H54 (cell line): ENCODE measurements at places on chromosomes 7 and 10.

DNA sequence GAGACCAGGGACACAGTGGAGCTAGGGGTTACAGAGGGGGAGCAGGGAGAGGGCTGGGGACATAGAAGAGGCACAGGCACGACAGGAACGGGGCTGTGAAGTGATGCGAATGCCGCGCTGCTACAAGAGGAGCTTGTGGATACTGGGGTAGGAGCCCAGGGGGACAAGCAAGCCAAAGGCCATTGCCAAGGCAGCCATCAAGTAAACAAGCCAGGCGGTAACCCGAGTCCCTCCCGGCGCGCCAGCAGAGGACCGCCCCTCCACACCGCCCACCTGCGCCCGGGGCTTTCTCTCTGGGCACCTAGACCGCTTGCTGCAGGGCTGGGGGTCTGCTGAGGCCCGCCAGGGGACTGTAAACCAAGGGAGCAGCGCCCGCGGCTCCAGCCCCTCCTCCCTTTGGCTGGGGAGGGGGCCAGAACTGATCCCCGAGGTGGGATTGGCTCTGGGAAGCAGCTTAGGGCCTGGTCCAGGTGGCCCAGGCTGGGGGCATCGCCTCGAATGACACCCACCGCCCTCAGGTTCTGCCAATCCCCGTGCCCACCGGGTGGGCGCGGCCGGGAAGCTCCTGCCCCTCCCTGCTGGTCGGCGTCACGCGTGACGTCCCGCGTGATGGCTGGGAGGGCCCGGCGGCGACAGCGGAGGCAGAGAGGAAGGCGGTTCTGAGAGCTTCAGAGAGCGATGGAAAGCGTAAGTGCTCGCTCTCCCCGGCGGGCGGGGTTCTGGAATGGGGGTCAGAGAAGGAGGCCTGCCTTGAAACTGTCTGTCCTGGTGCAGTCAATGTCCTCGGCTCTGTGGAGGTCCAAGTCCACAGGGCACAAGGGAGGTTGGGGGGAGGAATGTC, 982 bp downstream of the SFXN3 start:
- DNase-seq = no peak

- DNase-seq = no peak
Measured at GRCh38 chr10:121076776-121077715, 225.9 kb downstream of the WDR11 start.

GRCh38 chr10:129035052-129035827, 431.8 kb upstream of the MGMT start:
- no peak for DNase-seq

DNA sequence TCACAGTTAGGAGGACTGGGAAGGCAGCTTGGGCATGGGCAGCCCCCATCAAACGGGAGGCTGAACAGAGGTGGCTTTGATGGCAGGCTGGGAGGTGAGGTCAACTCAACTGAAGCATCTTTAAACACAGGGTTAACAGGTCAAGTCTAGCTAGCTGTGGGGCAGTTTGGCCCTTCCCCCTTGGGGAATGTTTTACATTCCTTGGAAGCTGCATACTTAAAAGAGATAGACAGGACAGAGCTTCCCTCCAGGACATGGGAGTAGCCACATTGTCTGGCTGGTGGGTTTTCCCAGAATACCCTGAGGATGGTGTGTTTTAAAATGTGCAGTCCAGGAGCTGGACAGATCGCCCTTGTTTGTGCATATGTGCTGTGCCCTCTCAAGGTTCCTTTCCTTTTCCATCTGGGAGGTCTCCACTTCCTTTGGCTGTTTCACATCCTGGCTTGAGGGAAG, 6.8 kb upstream of the RASSF4 start:
- no peak for DNase-seq

DNA sequence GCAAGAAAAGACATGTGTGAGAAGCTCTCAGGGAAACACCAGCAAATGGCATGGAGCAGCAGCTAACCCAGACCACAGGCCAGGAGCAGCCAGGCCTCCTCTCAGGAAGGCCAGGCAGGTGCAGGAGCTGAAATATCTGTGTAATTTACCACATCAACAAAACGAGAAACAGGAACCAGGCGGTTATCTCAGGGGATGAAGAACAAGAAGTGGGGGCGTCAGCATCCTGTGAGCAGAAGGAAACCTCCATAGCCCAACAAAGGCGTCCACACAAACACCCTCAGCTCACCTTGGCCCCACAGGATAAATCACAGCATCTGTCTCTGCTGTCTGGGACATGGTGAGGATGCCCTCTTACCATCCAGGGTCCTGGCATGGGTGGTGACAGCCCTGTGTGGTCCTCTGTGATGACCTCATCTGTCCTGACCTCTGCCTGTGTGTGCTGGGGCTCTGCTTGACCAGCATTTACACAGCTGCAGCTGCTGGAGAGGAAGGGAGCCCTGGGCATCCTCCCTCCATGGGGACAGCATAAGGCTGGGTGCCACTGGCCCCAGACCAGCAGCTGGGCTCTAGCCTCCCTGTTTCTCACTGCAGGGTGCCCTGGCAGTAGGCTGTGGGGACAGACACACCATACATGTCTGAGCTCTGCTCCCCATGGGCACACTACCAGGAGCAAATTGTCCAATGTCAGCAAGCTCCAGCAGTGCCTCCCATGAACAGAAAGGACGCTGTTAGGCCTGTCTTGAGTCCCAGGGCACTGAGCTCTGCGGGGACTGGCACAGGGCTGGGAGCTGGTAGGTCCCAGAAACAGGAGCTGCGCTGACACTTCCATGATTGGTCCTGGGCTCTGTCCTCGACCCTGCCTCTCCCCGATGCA, 34.6 kb downstream of the ANXA8 start:
- DNase-seq = no peak

DNA sequence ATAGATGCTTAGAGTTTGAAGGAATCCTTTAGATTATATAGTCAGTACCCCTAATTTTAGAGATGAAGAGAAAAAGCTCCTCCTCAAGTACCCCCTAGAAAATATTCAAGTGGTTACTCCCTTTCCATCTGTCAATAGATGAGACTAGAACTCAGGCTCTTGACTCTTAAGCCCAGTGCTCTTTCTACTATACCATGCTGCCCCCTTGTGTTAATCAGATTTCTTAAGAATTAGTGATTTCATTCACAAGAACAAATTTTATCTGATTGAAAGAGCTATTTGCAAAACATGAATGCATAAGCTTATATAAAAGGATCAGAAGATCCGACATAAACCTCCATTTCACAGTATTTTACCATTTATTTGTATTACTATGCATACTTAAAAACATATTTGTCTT, 179.3 kb downstream of the TFEC start:
- DNase-seq = no peak

DNA sequence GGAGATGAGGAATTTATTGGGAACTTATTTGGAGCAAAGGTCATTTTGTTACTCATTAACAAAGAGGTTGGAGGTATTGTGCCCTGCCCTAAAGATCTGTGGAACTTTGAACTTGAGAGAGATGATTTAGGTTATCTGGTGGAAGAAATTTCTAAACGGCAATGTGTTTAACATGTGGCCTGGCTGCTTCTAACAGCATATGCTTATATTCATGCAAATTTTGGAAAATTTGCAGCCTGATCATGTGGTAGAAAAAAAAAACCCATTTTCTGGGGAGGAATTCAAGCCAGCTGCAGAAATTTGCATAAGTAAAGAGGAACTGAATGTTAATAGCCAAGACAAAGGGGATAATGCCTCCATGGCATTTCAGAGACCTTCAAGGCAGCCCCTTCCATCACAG, 10.7 kb upstream of the PANK1 start:
- no peak for DNase-seq

DNA sequence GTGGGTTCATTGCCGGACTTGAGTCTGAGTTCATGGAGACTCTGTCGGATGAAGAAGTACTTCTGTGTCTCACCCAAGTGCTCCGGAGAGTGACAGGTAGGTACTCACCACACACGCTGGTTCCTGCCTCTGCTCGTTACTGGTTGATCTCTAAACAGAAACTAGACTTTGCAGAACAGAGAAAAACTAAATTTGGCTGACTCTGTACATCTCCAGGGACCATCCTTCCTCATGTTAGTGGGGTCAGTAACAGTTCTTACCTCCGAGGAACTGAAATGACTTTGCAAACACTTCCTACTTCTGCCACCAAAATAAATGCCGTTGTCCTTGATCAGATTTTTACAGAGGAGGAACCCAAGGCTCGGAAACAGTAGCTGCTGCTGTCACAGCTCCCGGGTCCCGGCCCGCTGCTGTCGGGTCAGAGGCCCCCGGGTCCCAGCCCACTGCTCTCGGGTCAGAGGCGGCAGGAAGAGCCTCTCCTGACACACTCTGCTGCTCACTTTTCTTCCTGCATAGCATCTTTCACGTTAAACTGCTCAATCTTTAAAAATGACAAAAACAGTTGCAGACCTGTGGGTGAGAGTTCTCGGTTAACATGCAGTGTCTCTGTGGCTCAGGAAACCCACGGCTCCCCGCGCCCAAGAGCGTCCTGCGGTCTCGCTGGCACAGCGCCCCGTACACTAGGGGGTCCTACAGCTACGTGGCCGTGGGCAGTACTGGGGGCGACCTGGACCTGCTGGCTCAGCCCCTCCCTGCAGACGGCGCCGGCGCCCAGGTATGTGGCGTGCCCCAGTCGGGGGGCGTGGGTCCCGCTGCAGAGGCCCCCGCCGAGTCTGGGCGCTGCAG, 4.8 kb upstream of the MTG1 start:
- DNase-seq = no peak

GRCh38 chr7:112668561-112668960, 121.6 kb downstream of the TMEM168 start:
- DNase-seq = no peak

GRCh38 chr10:123522702-123523312, 143.3 kb upstream of the GPR26 start:
- DNase-seq = no peak
